ENCODE measurements at places on chromosomes 3 and 15. TPM values are rescaled to one million over a fixed set of nuclear protein-coding genes. Genes with fewer than 3 reads are reported as not detected.

GRCh38 chr3:190862209-190863118 is at the start of gene GMNC:
Gene GMNC, minus strand, starts transcription at chr3:190862694. Its CDS starts 79 bp downstream, at chr3:190862615.
- DNase-seq = peak; percentile 70

DNA sequence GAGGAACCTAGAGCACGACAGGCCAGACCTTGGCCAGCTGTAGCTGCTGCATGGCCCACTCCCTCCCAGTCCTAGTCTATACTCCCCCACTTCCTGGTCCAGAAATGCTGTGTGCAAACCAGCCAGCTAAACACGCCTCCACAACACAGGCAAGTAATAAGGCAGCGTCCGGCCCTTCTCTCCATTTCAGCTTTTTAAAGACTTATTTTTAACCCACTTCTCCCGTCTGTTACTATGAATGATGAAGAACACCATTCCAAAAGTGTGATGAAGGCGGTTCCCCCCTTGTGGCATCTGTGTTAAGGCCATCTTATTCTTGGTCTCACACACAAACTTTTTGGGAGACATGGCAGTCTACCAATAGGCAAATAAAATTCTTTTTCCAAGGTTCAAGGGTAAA is 164.1 kb upstream of the CHRNA7 start:
- DNase-seq = no peak

The BTLA gene
- total RNA-seq = 0.34 TPM

DNA sequence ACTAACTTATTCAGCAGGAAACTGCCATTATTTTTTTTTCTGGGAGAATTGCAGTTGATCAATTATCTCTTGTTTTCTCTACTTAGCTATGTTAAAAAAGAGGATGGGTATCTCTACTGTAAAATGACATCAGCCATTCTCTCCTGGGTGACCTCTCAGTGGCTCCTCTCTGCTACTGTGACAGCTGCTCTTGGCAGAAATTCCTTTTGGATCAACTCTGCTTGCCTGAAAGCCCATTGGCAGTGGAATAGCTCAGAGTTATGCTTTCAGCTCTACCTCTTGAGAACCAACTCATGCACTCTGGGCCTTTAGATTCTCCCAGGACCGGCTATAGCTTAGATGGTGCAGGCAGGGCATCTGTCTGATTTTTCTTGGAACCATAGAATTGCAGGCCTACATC is 99.9 kb upstream of the GAP43 start:
- DNase-seq = no peak

The CHRFAM7A gene
- total RNA-seq = 0.11 TPM

The MME gene
- 10.8 TPM for total RNA-seq

GRCh38 chr3:178131801-178132200 is 404.4 kb upstream of the KCNMB2 start:
- DNase-seq = no peak

GRCh38 chr15:26537663-26538062 is 235.2 kb downstream of the GABRB3 start:
- no peak for DNase-seq

DNA sequence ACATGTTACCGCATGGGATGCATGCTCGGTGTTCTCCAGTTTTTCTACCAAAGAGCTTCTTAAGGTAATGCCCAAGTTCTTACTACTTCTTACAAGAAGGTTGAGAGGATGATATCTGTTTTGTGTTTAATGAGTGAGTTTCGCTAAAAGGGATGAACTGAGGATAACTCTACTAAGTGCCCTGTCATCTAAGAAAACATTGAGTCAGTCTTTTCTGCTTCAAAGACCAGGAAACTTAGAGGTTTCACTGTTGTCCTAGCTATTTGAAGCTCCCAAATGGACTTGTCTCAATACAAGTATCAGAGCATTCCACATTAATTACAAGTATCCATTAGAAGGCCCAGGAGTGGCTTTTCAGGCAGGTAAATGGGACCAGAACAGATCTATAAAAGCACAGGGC is 296.2 kb downstream of the KBTBD8 start:
- DNase-seq = no peak

The SERINC4 gene
- not detected for total RNA-seq

- DNase-seq = no peak
Measured at GRCh38 chr3:157086060-157086750, 73.7 kb downstream of the CCNL1 start.

DNA sequence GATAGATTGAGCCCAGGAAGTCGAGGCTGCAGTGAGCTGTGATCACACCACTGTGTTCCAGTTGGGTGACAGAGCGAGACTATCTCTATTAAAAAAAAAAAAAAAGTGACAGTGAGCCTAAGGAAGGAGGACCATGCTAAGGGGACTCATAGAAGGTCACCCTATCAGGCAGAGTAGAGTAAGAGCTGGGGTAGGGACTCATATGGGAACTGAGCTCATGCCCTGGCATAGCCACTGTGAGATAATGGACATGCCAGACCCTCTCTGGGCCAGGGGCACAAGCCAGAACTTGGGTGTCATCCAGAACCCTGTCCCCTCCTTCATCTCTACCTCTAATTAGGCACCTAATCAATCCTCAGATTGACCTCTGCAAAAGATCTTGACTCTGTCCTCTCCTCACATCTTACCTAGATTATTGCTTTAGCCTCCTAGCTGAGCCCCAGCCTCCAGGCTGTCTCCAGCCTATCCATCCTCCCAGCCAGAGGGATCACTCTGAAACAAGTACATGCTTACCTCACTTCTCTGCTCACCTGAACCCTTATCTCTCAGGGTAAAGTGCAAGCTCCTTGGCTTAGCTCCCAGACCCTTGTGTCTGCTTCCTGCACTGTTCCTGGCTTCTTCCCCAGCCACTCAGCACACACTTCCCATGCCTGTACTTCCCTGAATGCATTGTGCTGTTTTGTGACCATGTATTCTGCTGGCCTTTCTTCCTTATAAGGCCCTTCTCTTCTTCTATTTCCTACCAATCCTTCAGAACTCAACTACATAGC is 76.4 kb downstream of the DAPK2 start:
- peak; percentile 68 for DNase-seq
